ENCODE measurements at places on chromosomes 7 and 10. TPM values are rescaled to one million over a fixed set of nuclear protein-coding genes. Genes with fewer than 3 reads are reported as not detected.

The SH2D4B gene
- total RNA-seq, result 0.21 TPM

The VIPR2 gene
- total RNA-seq, result 0.08 TPM

The FRMD4A gene
- total RNA-seq, result 4.7 TPM

The MACROH2A2 gene
- 3.1 TPM for total RNA-seq

The SPDYE2B gene
- not detected for total RNA-seq

The CDC14C gene
- not detected for total RNA-seq

The C10orf105 gene
- 0.15 TPM for total RNA-seq

The AGBL3 gene
- 2.2 TPM for total RNA-seq

The BAIAP2L1 gene
- total RNA-seq, result 0.82 TPM

The H2BK1 gene
- not detected for total RNA-seq

The ELN gene
- 0.06 TPM for total RNA-seq

The RHOBTB1 gene
- not detected for total RNA-seq

The TMEM140 gene
- total RNA-seq, result 2.8 TPM

The EGFR gene
- not detected for total RNA-seq

The TBXAS1 gene
- 1.5 TPM for total RNA-seq

The TMEM236 gene
- total RNA-seq, result 0.04 TPM

The ALOX5 gene
- 0.52 TPM for total RNA-seq

The GHRHR gene
- not detected for total RNA-seq

The LBX1 gene
- total RNA-seq, result not detected

The CCDC146 gene
- 1.0 TPM for total RNA-seq

The SP4 gene
- total RNA-seq, result 21.0 TPM

The CASD1 gene
- 17.2 TPM for total RNA-seq

The PNLIPRP3 gene
- total RNA-seq, result not detected

The TCAF2 gene
- 27.5 TPM for total RNA-seq

The DNA2 gene
- 49.7 TPM for total RNA-seq

The UNCX gene
- not detected for total RNA-seq

The KLF14 gene
- total RNA-seq, result not detected

The SUN3 gene
- not detected for total RNA-seq

The FKBP6 gene
- total RNA-seq, result not detected

The PROSER2 gene
- 1.6 TPM for total RNA-seq

The INA gene
- 0.63 TPM for total RNA-seq

The PDZD7 gene
- 0.27 TPM for total RNA-seq

The CNPY1 gene
- total RNA-seq, result not detected

The HGF gene
- total RNA-seq, result not detected

The GALNT17 gene
- total RNA-seq, result not detected

The WIPF3 gene
- total RNA-seq, result not detected

The EBF3 gene
- not detected for total RNA-seq

The TUBB8 gene
- not detected for total RNA-seq

The CARD11 gene
- total RNA-seq, result 82.5 TPM

The CACUL1 gene
- total RNA-seq, result 29.8 TPM

The NRP1 gene
- total RNA-seq, result 2.0 TPM

The TEX36 gene
- total RNA-seq, result not detected

The CPVL gene
- total RNA-seq, result 0.25 TPM

The SLC13A1 gene
- not detected for total RNA-seq

The TBX20 gene
- not detected for total RNA-seq

Measured in activated CD8-positive, alpha-beta memory T cell treated with anti-CD3 and anti-CD28 coated beads for 36 hours (primary cell).